Activated naive CD4-positive, alpha-beta T cell treated with anti-CD3 and anti-CD28 coated beads for 36 hours (primary cell): ENCODE measurements at places on chromosomes 7 and 10. TPM values are rescaled to one million over a fixed set of nuclear protein-coding genes. Genes with fewer than 3 reads are reported as not detected.

Gene PAPOLB
- not detected for total RNA-seq

- no peak overlapping the region for H3K4me3 ChIP-seq
- DNase-seq: no peak
- H3K27ac ChIP-seq: no peak overlapping the region
- H3K36me3 ChIP-seq: peaks cover 3% of the 10 kb centered on the region
- peaks cover 3% of the 10 kb centered on the region for H3K4me1 ChIP-seq
Measured at GRCh38 chr7:86958380-86958779, 101.1 kb downstream of the ELAPOR2 start.

DNA sequence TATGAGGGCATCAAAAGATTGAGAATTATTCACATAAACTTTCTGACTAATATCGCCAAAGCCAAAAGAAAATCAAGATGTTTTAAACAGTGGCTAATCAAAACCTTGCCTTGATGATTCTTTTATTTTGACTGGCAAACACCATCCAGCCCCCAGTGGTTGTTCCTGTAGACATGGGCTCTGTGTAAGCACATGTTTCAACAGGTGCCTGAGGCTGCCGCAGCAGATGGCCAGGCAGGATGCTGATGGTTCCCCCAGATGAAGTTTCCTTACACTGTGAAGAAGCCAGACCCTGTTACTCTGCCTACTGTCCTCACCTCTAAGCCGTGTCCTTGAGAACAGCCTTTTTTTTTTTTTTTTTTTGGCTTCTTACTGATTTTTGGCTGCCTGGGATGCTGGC lies 146.5 kb downstream of the RAB11FIP2 start:
- peaks cover 32% of the 10 kb centered on the region for H3K27me3 ChIP-seq
- no peak overlapping the region for H3K4me3 ChIP-seq
- no peaks in the 10 kb centered on the region for H3K36me3 ChIP-seq
- no peaks in the 10 kb centered on the region for H3K4me1 ChIP-seq
- H3K27ac ChIP-seq: no peak overlapping the region

- H3K27me3 ChIP-seq: no peaks in the 10 kb centered on the region
- DNase-seq: no peak
- no peaks in the 10 kb centered on the region for H3K4me1 ChIP-seq
- H3K27ac ChIP-seq: no peak overlapping the region
- H3K36me3 ChIP-seq: peaks cover 7% of the 10 kb centered on the region
- H3K4me3 ChIP-seq: no peak overlapping the region
Measured at GRCh38 chr7:134045716-134046115, 81.4 kb upstream of the LRGUK start.

DNA sequence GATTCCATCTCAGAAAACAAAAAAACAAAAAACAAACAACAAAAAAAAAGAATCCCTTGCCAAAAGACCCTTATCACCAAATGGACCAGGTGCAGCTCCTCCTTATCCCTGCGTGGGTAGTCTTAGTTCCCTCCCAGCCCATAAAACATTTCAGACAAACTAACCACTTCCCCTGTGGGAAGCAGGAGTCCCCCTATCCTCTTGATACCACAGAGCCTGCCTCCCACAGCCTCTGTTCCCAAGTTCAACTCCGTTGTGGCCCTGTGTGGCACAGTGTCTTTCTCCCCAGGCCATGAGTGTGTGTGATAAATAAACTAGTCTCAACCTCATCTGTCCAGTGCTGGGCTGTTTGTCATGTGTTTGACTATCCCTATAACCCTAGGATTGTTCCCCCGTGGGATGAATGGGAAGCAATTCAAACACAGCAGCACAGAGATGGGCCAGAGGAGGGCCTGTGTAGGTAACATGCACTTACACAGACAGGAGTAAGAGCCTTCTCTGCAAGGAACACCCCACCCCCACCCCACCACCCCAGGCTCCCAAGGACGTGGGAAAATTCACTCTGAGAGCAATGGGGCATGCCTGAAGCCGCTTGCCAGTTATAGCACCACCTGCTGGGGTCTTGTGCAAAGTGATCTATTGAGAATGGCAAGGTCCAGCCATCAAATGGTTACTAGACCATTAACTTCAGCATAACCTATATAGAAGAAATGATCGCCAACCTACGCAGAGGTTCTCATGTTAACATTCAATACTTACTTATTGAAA lies 147.1 kb upstream of the GHITM start:
- H3K27me3 ChIP-seq: peaks cover 2% of the 10 kb centered on the region
- H3K4me1 ChIP-seq: no peaks in the 10 kb centered on the region
- peak; percentile 34 for DNase-seq
- H3K36me3 ChIP-seq: no peaks in the 10 kb centered on the region
- no peak overlapping the region for H3K4me3 ChIP-seq

GRCh38 chr7:124667312-124668153 lies 98.1 kb downstream of the GPR37 start:
- no peaks in the 10 kb centered on the region for H3K36me3 ChIP-seq
- H3K27me3 ChIP-seq: no peaks in the 10 kb centered on the region
- no peak for DNase-seq

GRCh38 chr7:26850193-26850651 lies 14.2 kb downstream of the SKAP2 start:
- H3K27me3 ChIP-seq: peaks cover 12% of the 10 kb centered on the region
- H3K4me3 ChIP-seq: no peak overlapping the region
- DNase-seq: no peak
- no peak overlapping the region for H3K27ac ChIP-seq
- no peaks in the 10 kb centered on the region for H3K36me3 ChIP-seq
- H3K4me1 ChIP-seq: no peaks in the 10 kb centered on the region

DNA sequence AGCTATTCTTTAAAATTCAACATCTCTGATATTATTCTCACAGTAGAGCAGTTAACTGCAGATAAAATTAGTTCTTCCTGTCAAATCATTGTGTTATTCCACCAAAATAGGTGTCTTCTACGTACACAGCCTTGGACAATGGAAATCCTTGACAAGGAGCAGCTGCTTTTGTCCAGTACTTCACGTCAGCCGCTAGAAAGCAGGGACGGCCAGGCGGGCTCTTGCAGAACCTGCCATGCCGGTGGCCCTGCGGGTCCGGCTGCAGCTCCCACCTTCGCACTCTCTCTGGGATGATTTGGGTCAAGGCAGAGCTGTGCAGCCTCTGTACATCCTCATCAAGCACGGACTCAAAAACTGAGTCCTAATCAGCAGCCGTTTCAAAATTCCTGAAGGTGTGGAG lies 2.2 kb upstream of the FOXI2 start:
- DNase-seq: no peak
- H3K4me3 ChIP-seq: no peak overlapping the region
- H3K4me1 ChIP-seq: peaks cover 1% of the 10 kb centered on the region
- H3K27ac ChIP-seq: no peak overlapping the region

DNA sequence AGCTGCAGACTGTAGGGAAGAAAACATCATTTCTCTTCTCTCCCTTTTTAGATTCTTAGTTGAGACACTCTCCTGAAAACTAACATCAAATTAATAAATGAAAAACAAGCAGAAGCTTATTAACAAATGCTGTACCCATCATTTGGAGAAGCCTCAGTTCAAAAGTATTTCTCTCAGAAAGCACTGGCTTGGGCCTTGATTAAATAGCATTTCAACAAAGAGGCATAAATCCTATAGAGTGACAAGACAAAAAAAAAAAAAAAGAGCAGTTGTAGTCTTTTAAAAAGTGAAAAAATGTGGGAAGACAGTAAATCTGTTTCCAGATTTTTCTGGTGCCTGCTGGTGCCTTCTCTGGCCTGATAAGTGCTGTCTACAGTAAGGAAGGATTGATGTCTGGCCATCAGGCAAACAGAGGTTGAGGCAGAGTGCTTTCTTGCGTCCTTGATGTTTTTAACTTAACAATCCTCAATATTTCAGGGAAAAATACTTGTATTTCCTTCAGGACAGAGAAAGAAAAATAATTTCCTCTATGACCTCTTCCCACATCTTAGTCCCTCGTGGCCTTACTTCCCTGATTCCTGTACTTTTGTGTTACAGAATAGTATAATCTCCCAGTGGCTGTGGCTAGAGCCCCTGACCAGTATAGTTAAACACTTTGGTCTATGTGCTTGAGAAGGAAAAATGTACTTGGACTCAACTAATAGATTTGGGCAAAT lies 300.5 kb downstream of the HGF start:
- H3K36me3 ChIP-seq: no peaks in the 10 kb centered on the region
- H3K27ac ChIP-seq: no peak overlapping the region
- no peak for DNase-seq
- H3K4me1 ChIP-seq: no peaks in the 10 kb centered on the region
- H3K27me3 ChIP-seq: no peaks in the 10 kb centered on the region

GRCh38 chr10:53841483-53842145 lies 959.4 kb downstream of the PCDH15 start:
- no peak for DNase-seq
- H3K27ac ChIP-seq: no peak overlapping the region
- no peaks in the 10 kb centered on the region for H3K27me3 ChIP-seq

- H3K4me3 ChIP-seq: no peak overlapping the region
- H3K27ac ChIP-seq: no peak overlapping the region
- no peaks in the 10 kb centered on the region for H3K36me3 ChIP-seq
Measured at GRCh38 chr10:79077488-79078173, 8.9 kb downstream of the ZMIZ1 start.

GRCh38 chr7:34109936-34110780 lies 204.8 kb downstream of the BMPER start:
- no peak overlapping the region for H3K4me3 ChIP-seq
- H3K36me3 ChIP-seq: no peaks in the 10 kb centered on the region
- no peak overlapping the region for H3K27ac ChIP-seq
- peaks cover 4% of the 10 kb centered on the region for H3K27me3 ChIP-seq
- H3K4me1 ChIP-seq: no peaks in the 10 kb centered on the region
